Breast epithelium (tissue), 4 donors: ENCODE measurements at places on chromosomes 2 and 18.

- DNase-seq, result no peak
Observed at GRCh38 chr18:73681398-73681797, 466.2 kb downstream of the FBXO15 start.

DNA sequence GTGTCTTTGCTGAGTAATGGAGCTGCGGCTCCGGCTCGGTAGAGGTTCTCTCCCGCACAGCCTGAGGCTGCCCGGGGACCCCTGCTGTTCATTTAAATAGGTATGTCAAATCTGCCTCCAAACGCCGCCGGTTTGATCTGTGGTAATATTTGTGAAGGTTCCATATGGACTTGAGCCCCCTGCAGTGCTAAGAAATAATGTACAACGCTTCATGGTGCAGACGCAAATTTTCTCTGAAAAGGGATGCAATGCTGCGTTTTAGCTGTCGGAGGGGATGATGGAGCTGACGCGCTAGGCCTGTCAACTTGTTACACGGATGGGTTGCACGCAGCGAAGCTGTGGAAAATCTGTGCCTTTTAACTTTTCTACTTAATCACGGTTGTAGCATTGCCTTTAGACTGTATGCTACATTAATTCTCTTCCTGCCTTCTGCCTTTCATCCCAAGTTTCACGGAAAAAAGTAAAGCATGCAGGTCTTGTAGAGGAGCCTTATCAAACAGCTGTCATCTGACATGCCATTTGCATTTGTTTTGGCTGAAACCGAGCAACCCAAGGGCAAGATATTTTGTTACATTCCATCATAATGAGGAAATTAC, 43.2 kb downstream of the MRPS9 start:
- no peak for DNase-seq

- no peak for DNase-seq
Observed at GRCh38 chr2:159750873-159751272, 38.6 kb downstream of the MARCHF7 start.

DNA sequence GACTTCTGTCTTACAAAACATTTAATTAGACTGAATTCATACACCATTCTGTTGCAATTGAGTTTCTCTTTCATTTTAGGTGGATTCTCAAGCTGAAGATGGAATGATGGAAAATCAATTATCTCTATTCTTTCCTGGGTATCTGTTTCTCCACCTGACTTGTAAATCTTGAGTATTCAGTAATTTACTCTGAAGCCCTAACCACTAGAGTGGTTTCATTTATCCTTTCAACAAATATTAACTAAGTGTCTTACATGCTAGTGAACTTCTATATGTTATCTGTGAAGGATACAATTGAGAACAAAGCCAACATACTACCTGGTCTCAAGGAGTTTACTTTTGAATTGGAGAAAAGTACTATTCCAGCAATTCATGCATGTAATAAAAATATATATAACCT, 94.1 kb upstream of the ZNF804A start:
- DNase-seq, result no peak

- DNase-seq, result no peak
Observed at GRCh38 chr2:3403587-3404334, 24.3 kb downstream of the TRAPPC12 start.

DNA sequence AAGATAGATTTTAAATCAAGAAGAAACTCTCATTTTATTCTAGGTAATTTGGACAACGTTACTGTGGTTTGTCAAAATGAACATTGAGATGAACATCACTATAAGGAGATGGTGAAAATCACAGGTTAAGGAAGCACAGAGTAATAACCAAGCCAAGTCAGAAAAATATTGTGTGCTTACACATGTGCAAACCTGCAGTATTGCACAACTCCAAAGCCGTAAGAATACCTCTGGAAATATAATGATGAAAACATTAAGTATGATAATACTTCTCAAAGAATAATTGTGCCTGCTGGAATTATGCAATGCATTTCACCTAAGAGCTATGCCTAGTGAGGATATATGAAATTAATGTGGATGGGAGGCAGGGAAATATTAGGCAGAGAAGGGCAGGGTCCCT, 21.1 kb upstream of the GALNT5 start:
- DNase-seq, result no peak

DNA sequence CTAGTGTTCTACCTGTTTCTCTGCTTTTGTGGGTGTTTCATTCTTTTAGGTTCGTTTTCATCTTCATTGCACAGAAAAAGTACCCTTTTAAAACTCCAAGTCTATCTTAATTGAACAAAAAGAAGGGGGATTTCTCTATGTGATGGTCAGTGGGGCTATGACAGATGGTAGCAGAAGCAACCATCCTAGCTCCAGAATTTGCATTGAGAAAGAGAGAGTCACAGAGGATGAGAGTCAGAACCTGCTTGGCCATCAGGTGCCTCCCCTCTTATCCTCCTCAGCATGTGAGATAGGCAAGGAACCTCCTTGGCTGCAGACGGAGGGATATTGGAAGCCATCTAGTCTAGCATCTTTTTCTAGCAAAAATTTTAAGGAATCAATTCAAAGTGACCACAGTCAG, 398.0 kb upstream of the DCC start:
- no peak for DNase-seq

DNA sequence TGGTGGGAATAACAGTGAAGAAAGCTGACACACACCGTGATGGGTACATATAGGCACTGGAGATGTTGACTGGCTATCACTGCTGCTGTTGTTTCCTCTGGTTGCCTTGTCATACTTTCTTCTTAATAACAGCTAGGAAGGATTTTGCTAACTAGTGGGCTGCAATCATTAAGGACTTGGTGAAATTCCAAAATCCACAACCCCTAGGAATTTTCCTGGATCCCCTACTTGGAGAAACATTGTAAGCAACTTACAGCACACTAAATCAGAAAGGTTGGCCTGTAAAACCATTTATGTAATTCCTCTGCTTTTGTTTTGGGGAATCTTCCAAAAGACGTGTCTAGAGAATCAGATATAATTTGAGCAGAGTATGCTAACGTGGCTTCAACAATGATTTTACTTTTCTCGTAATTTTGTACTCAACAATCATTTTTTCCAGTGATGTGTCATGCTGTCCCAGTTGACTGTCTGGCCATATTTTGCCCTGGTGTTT, 8.0 kb upstream of the COL3A1 start:
- no peak for DNase-seq

DNA sequence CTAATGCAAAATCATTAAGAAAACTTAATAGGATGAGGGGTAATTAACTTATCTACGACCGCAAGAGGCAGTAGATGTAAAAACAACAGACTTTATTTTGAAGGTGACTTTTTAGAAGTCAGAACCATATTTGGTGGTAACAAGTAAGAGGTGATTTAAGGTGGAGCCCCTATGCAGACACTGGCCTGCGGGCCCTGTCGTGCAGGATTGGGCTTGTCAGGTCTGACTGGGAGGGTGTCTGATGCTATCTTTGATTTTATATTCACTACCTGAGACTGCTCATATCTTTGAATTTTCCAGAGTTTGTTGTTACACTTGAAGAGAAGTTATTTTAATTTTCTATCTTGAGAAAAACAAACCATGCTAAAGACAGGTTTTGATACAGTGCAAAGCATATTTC, 29.1 kb upstream of the SCLY start:
- no peak for DNase-seq

DNA sequence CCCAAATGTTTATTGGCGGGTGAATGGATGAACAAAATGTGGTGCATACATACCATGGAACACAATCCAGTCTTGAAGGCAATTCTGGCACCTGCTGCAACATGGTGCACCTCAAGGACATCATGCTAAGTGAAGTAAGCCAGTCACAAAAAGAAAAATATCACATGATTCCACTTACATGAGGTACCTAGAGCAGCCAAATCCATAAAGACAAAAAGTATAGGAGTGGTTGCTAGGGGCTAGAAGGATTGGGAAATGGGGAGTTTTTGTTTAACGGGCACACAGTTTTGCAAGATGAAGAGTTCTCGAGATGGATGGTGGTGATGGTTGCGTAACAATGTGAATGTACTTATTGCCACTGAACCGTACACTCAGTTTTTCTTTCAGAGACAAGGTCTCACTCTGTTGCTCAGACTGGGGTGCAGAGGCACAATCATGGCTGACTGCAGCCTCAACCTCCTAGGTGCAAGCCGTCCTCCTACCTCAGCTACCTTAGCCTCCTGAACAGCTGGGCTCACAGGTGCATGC, 90.9 kb upstream of the CERS6 start:
- DNase-seq, result no peak

GRCh38 chr2:20118051-20118450, 66.6 kb upstream of the LAPTM4A start:
- no peak for DNase-seq

DNA sequence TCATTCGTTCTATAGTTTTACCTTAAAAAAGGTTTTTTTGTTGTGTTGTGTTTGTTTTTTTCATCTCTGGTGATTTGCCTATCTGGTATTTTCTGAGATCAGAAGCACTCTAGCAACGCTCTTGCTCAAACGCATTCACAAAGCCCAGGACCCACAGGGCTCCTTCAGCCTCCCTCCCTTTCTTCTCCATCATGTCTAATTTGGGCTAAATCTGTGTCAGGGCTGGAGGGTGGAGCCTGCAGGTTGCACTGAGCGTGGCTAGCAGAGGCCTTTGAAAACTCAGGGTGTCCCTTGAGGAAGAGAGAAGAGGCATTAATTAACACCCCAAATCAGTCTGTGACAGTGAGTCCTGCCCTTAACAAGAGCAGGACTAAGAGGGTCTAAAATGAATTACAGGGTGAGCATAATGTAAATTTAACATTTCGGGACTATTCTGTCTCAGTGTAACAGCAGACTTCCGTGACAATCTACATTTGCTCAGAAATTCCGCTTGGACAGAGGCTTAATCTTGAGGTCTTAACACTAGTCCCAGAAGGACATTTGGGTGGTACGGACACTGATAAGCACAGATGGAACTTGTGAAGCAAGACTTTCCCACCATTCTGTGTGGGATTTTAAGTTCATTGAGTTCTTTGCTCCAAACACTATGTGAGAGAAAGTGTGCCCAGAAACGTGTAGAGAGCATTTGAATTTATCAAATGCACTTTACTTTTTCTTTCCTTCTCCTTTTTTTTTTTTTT, 174.4 kb upstream of the APCDD1 start:
- no peak for DNase-seq

DNA sequence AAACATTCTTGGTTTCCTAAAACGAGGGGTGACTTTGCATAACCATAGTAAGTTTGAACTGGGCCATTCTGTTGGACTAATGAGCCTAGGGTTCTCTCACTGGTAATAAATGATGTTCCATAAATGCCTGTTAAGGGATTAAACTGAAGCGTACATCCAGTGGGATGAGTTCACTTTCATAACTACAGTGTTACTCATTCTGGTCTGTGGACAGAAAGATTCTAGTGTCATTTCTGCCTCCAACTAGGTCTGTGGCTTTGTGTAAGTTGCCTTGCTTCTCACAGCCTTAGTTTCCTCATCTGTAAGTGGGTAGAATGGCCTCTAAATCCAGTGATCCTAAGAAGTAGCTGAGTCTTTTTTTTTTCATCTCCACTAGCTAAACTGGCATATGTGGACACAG, 1860.6 kb upstream of the PIK3C3 start:
- DNase-seq, result no peak

DNA sequence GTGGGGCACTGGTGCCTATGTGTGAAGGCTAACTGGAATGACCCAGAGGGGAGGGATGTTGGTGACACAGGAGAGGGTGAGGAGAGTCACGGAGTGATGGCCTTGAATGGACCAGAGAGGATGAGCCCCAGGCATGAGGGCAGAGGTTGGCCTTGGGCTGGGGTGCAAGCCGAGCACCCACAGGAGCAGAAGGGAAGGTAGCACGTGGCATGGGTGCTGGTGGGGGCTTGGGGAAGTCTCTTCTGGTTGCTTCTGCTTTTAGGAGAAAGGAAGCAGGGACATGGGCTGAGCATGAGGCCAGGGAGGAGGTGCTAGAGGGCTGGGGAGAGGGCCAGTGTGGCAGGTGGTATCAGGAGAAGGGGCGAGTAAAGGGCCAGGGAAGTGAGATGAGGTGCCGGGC, 183.8 kb downstream of the DYSF start:
- DNase-seq, result no peak
